NCI-H2029 treated with DMSO at 0.1 percent for 48 hours (cell line): ENCODE measurements at places on chromosomes 2 and 18.
A peak's percentile ranks its signal among the peaks of the same experiment; 100 is the strongest.

GRCh38 chr18:44732599-44732998 lies 51.9 kb downstream of the SETBP1 start:
- DNase-seq, result peak; percentile 60

DNA sequence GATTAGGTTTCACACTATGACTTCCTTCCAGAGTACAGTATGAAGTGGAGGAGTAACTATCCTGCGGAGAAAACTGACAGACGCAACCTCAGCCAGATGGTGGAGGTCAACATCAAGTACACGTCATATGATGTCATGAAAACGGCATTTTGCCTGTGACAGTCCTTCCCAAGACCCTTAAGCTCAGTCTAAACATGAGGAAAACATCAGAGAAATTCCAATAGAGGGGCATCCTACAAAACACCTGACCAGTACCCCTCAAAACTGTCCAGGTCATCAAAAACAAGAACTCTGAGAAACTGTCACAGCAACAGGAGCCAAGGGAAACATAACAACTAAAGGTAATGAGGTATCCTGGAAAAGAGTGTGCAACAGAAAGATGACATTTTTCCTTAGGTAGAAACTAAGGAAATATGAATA lies 1.7 kb downstream of the RNU4ATAC start:
- no peak for DNase-seq

- DNase-seq, result no peak
Observed at GRCh38 chr2:237044281-237044680, 41.4 kb upstream of the COPS8 start.

DNA sequence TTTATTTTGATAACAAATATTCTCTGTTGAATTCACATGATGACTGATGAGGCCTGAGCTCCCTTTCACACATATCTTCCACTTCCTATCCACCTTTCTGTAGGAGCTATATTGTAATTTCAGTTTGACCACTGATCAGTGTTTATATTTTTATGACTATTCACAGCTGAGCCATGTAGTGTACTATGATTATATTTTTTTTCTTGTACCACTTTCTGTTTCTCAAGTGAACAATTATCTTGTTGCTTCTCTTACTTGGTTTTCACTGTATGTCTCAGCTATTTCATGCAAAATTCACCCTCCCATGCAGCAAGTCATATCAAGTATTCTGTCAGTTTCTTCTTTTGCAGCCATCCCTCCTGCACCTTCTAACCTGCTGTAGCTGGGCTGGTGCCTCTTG lies 78.4 kb downstream of the TMEM247 start:
- no peak for DNase-seq

DNA sequence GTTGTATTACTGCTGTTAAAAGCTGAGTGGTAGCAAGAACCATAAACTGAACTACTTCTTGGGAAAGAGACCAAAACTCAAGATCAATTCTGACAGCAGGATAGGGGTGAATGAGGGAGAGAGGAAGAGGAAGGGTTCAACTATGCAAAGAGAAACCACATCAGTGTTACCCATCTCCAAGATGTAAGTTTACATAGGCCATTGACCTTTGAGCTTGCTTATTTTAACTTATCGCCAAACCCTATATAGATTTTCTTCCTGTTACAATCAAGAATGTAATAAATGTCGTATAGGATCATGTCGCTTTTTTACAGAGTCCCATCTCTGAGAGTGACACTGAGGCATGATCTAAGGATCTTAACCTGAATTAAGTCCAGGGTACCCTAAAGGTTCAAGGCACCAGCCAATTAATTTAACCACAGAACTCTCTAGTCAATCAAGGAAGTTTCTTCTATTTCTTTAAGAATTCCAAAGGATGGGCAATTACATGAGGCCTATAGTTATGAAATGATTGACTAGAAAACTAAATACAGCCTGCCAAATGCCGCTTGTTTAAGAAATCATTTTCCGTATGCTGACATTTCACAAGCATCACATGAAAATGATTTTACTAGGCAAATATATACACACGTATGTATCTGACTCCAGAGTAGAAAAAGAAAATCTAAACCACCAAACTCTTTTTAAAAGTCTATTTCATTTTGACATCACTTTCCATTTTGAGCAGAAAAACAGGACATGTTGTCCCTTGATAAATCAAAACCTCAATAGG lies 11.8 kb downstream of the RND3 start:
- no peak for DNase-seq

- DNase-seq, result no peak
Observed at GRCh38 chr2:176612736-176613135, 343.5 kb downstream of the MTX2 start.

GRCh38 chr2:179749210-179749609 lies 112.2 kb downstream of the ZNF385B start:
- DNase-seq, result no peak

DNA sequence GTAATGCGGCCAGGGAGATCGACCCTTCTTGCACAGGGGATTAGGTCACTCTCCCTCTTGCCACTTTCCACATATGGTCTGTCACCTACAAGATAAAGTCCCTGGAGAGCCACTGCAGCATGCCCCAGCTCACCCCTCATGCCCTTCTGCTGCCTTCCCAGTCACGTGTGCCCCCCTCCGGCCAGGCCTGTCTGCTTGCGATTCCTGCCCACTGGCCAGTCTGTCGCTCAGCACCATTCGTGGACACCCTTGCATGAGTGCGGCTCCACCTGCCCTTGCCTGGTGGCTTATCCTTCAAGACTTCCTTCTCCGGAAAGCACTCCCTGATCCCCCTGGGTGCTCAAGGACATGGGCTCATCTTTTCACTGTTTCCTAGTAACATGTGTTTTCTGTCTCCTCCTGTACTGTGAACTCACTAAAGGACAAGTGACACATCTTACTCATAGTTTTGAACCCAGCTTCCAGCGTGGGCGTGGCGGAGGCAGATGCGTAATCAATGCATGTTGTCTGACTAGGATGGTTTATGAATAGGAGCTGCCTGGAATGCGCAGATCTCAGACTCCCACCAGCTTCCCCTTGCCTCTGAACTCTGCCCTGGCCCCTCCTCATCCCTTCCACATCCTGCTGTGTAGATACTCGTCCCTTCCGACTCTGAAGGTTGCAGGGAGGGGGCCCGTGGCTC lies 7.8 kb upstream of the NT5DC4 start:
- no peak for DNase-seq

GRCh38 chr2:52857722-52858121 lies 909.9 kb upstream of the CHAC2 start:
- no peak for DNase-seq

DNA sequence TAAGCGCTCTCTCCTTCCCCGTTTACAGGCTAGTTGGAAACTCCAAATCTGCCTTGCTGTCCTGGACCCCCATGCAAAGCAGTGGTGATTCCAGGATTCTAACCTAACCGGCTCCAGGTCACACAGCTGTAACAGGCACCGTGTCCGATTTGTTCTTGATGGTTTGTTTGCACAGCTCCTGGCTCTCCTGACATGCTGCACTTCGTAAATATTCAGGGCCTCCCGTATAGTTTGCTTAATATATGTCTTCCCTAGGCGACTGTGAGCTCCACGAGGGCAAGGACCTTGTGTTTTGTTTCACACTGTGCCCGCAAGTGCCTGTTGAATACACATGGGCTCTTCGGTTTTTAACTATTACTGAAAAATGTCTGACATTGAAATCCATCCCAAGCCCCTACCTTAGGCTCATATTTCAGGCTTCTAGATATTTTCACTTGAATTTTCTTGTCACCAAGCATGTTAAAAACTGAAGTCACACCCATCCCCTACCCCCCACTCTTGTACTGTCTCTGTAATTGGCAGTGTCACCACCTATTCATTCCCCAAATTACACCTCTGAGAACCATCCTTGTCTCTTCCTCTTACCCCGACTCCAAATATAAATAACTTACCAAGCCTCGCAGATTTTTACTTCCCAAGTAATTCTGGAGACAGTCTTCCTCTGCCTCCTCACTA lies 1.0 kb upstream of the PUM2 start:
- DNase-seq, result peak; percentile 52

DNA sequence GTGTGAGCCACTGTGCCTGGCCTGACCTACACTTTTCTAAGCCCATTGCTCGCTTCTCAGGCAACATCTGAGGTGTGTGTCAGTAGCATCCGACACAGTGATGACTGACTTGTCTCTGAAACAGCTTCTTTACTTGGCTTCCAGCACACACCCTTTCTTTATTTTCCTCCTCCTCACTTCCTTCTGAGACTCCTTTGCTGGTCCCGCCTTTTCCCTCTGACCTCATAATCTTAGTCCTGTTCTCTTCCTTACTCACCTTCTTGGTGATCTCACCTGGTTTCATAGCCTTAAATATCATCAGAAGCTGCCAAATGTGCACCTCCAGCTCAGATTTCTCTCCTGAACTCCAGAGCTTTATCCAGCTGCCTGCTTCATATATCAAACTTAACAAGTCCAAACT lies 66.6 kb upstream of the PELI1 start:
- DNase-seq, result no peak

DNA sequence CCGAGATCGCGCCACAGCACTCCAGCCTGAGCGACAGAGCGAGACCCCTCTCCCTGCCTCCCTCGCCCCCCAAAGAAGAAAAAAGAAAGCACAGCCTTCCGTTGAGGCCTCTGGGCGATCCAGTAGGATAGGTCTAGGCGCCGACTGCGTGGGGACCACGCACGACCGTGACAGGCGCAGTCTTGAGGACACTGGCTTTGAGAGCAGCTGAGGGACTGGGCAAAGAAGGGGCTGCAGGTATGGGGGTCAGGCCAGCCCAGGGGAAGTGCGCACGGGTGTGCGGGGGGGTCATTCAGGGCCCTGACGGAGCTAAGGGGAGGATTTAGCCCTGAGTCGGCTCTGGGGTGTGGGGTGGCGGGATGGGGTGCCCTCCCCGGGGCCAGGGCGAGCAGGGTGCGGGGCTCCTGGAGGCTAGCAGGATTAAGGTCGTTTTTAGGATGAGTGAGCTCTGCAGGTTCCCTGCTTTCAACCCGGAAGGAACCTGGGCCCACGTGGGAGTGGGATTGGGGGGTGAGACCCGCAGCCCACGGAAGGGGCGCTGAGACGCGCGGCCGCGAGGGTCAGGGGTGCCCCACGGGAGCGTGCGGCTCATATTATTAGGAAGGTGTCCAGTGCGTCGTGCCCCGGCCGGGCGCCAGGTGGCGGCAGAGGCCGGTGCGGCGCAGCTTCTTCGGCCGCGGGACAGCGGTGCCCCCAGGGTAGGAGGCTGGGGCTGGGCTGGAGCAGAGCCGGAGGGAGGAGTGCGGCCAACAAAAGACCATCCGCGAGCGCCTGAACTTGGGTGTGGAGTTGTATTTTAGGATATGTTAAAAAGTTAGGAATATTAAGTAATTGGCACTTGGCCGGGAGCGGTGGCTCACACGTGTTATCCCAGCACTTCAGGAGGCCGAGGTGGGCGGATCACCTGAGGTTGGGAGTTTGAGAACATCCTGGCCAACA lies 20.5 kb upstream of the ZNF236 start:
- DNase-seq, result no peak

DNA sequence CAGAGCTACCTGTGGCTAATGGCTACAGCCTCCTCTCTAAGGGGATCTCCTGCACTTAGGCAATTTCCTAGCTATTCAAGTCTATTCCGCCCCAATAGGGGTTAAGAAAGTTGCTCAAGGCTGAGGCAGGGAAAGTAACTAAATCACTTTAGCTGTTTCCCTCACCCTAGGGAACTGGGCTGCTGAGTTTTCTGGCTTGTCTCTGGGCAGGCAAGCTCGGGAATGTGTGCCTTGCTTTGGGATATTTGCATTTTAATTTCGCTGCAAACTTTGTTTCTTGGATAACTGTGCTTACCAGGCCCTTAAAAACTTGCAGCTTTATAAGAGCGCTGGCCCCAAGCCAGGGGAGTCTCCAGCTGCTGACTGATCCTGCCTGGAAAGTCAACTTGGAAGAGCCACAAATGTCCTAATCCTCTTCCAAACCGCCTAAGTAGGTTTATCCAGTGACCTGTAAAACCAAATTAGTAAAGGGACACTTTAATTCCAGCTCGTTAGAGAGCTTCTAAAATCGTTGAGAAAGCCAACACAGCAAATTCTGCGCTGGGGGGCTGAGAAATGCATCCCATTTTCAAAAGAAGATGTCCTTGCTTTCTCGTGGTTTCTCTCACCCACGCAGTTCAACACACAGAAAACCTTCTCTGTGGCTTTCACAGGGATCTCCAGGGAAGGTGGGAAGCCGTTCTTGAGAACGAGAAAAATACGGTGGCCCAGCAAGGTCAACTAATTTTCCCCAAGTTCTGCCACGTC lies 59.5 kb upstream of the SP3 start:
- no peak for DNase-seq

GRCh38 chr2:201057087-201057521 lies 14.4 kb downstream of the HYCC2 start:
- DNase-seq, result no peak

DNA sequence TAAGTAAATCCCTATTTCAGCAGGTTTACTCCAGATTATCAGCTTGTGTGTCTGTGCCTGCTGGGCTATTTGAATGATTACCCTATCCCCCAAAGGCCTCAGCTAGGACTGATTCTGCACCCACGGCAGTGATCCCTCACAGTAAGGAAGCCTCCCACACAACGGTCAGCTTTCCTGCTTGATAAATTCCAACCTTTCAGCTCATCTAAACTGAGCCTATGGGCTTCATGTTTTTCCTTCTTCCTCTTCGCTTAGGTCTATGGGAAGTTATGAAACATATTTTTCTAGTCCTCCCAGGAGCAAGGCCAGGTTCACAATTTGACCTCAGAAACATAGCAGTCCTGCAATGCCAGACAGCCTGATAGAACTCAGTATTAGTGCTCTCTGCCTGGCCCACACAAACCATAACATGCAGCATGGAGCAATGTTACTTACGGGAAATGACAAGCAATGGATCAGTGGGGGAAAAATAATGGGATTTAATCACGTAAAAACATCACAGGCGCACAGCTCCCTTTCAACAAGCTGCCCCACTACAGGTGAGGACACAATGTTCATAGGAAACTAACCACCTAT lies 170.9 kb downstream of the ZNF521 start:
- no peak for DNase-seq

DNA sequence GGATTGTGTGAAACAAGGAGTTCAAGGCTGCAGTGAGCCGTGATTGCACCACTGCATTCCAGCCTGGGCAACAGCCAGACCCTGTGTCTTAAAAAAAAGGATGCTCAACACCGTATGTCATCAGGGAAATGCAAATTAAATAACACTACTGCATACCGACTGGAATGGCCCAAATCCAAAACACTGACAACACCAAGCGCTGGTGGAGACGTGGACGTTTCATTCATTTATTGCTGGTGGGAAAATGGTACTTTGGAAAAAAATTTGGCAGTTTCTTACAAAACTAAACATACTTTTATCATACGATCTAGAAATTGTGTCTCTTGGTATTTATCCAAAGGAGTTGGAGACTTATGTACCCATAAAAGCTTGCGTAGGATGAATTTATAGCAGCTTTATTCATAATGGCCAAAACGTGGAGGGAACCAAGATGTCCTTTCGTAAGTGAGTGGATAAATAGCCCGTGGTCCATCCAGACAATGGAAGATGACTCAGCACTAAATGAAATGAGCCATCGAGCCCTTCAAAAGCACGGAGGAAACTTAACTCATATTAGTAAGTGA lies 24.2 kb downstream of the NEU4 start:
- no peak for DNase-seq

GRCh38 chr2:128502638-128503246 lies 184.1 kb upstream of the HS6ST1 start:
- no peak for DNase-seq
